ENCODE measurements at places on chromosomes 2 and 18. TPM values are rescaled to one million over a fixed set of nuclear protein-coding genes. Genes with fewer than 3 reads are reported as not detected.

The SLC23A3 gene
- not detected for polyA plus RNA-seq

The RAPGEF4 gene
- 4.6 TPM for polyA plus RNA-seq

The SPR gene
- 4.0 TPM for polyA plus RNA-seq

The INO80C gene
- 28.0 TPM for polyA plus RNA-seq

DNA sequence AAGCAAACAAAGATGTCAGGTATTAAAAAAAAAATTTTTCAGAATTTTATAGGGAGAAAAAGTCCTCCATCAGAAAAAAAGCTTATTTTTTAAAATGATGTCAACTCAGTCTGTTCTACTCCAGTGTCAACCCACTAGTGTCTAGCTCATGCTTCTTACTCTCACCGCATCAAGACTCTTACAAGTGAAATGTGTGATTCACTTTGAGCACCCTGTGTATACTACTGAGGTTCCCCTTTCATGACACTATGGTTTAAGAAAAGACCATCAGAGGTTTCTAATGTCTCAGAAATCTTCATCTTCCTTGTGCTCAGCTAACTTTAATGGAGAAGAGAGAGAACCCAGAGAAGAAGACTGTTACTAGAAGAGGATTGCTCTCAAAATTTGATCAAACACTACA lies 43.4 kb downstream of the FEZ2 start:
- no peak for DNase-seq
